Adrenal gland (tissue), 19 donors: ENCODE measurements at places on chromosomes 6 and 20. TPM values are rescaled to one million over a fixed set of nuclear protein-coding genes. Genes with fewer than 3 reads are reported as not detected.

DNA sequence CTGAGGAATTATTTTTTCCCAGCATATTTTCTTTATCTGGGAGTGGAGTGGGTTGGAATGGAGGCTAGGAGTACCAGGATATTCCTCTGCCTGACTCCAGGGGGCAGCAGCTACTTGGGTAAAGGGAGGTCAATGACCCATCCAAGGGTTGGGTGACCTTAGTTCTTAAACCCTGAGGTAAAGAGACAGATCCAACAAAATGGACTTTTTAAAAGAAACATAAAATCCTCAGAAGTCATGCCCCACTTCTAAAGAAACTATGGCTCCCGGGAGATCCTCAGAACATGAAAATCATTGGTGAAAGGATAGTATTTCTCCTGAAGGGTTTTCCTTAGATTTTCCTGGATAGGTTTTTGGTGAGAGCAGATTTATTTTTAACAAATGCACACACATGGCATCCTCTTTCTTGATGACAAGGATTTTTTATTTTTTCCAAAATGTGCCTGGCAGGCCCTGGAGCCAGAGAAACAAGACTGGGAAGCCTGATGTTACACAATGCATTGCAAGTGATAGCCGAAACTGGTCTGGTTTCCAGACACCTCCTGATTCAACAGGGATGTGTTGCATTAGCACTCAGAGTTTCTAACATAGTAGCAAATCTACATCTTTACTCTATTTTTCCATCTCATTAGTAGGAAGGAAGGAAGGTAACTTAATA, 240.9 kb upstream of the BTBD3 start:
- DNase-seq = peak; percentile 62

GRCh38 chr6:47308198-47308517, 1.5 kb downstream of the TNFRSF21 start:
- no peak for DNase-seq

GRCh38 chr6:16939839-16940238, 162.0 kb upstream of the STMND1 start:
- no peak for DNase-seq

GRCh38 chr6:100865525-100865924, 15.6 kb downstream of the ASCC3 start:
- DNase-seq = no peak

- DNase-seq = no peak
Measured at GRCh38 chr6:129785047-129785755, 75.2 kb upstream of the ARHGAP18 start.

DNA sequence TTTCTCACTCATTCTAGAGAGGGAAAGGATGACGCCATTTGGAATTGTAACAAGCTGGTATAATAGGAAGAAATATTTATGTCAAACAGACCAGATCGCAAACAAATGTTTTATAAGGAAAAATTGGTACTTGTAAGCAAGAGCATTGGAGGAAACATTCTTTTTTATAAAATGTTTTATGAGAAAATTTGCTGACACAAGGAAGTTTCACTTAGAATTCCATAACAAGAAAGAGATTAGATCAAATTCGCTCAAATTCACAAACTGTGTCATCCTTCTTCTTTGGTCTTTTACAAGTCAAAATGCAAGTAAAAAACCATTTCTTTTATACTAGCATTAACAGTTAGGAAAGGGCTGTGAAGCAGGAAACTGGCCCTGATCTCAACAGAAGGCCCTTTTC, 179.9 kb downstream of the TRDN start:
- DNase-seq = no peak

DNA sequence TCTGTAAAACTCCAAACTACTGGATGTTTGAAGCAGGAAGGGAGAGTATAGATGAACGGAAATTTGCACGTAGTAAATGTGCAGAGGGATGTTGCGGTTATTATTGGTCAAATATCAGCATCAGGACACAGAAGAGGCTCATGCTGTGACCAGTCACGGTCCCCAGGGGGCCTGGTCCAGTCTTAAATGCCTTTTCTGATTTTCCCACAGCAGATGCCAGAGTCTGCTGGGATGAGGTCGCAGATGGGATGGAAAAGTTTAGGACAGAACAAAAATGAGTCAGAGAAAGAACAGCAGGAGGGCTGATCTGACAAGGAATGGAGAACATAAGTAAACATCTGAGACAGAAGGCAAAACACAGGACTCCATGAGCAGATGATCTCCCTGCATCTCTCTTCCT, 11.7 kb upstream of the SIRPG start:
- DNase-seq = no peak

- DNase-seq = no peak
Measured at GRCh38 chr20:58944610-58945009, 36.4 kb upstream of the NELFCD start.

DNA sequence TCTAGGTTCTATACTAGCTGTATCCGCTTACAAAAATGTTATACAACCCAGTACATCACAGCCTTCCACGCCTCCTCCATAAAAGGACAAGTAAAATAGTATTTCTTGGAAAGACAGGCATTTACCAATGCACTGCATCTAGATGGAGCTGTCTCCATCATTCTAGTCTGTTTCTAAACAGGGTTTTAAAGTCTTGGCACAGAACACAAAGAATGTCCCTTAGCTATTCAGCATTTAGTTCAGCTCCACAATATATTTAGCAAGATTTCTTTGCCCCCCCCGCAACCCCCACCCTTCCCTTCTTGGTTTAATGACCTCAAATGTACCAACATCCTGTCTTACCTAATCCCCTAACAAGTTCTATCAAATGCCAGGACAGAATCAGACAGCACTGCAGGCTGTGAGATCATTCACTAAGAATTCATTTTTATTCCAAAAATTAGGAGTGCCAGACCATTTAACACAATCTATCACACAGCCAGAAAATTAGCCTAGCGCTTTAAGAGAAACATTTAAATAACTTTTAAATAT, 198.6 kb downstream of the BACH2 start:
- no peak for DNase-seq

DNA sequence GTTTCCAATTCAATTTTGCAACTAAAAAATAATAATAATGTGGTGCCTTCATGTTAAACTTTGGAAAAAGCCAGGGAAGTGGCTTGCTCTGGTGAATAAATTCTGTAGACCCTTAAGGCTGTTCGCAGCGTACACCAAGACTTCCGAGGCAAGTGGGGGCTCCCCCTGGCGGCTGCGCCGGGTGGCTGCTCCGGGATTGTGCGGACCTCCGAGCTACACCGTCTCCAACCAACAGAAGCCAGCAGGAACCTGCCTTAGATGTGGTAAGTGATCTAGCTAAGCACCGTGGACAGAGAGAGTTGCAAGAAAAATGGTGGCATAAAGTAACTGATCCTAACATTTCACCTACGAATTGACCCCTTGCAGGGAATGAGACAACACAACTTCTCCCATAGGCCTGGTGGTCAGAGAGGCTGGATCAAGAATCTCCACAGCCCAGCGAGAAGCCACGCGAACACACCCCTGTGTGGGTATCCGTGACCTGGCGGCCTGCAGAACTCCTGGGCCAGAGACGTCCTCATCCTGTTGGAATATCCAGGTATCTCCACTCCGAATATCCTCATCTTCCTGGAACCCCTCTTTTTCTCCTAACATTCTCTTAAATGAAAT, 69.6 kb downstream of the TBXT start:
- DNase-seq = peak; percentile 78

- no peak for DNase-seq
Measured at GRCh38 chr6:82362878-82363427, 664 bp upstream of the TPBG start.

GRCh38 chr6:156647991-156648390, 129.2 kb upstream of the ARID1B start:
- DNase-seq = no peak

DNA sequence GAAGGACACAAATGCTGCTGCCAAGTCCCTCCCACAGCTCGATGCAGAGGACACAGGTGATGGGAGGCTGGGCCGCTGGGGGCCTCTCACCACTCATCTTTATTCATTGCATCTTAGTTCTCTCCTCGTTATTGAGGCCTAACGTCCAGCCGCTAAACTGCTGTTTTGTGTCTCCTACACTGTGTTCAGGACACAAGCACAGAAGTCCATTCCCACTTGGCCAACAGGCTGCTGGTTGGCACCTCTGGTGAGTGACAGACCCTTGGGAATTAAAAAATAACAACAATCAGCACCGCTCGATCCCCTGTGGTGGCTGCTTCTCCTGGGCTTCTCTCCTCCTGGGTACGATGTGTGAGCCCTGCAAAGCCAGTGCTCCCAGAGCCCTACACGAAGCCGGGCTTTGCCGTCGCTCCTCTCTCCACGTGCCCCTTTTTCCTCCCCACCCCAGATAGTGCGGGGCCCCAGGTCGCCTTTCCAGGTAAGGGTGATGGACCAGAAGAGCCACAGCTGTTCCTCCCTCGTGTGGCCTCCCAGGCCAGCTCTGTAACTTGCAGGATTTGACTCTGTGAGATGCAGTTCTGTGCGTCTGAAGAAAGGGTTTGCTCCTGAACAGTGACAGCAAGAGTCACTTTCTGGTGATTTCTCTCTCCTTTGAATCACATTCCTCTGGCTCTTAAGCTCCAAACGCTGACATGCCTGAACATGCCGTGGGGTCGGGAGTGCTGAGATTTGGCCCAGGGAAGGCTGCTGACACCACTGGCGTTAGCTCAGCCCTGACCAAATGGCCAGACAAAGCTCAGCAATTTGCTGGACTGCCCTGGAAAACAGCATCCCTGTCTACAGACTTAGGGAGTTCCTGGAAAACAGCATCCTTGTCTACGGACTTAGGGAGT, 59.3 kb downstream of the DLL1 start:
- DNase-seq = no peak

- peak; percentile 83 for DNase-seq
Measured at GRCh38 chr20:47795214-47795907, 10.1 kb upstream of the SULF2 start.

- DNase-seq = no peak
Measured at GRCh38 chr20:10412591-10413408, 21.2 kb downstream of the MKKS start.

DNA sequence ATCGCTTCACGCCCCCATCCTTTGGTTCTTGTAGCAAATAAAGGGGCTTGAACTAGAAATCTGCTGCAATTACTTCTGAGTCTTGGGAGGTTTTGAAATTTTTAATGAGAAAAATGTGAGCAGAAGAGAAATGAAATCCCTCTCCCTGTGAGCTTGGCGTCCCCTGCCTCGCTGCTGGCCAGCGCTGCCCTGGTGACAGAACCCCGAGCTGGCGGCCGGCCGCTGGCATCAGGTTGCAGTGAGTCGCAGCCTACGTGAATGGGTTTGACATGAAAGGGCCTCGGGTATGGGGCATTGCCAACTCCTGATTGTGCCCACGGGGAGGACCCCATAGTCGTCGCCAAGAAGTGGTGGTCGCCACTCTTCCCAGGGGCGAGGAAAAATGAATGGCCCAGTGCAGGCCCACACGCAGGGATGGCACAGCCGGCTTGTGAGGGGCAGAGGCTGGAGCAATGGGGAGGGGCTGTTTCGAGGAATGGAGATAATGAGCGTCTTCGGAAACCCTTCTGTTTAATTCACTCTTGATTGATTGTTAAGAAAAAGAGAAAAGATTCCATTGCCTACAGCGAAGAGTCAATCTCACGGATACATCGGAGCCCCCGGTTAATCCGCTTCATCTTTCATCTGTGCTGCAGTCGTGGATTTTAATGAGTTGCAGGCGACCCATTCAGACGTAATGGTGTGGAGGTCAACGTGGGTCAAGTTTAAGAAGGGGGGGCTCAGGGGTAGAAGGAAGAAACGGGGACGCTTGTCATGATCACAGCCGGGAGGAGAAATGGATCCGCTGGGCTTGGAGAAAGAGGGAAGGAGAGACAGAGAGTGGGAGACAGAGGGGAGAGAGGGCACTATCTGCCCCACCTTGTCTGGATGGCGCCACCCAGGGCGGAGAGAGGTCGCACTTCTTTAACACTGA, 380.1 kb downstream of the THBS2 start:
- DNase-seq = no peak

DNA sequence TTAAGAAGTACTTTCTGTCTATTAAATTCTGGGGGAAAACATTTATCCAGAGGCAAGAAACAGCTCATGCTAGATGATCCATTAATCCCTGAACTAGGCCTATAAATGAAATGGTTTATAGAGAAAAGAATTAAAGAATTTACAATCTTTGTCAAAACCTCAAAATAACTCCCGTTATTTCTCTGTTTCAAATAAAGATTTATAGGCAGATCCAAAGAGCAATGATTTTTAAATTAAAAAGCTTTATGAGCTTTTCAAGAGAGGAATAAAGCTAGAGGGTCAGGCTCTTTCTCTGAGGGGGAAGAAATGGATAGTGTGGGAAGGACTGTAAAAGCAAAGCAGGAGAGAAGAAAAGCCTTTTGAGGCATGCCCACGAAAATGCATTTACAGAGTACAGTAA, 82.5 kb upstream of the OGFRL1 start:
- no peak for DNase-seq

GRCh38 chr6:4059115-4059777, 19.7 kb downstream of the FAM217A start:
- DNase-seq = no peak

DNA sequence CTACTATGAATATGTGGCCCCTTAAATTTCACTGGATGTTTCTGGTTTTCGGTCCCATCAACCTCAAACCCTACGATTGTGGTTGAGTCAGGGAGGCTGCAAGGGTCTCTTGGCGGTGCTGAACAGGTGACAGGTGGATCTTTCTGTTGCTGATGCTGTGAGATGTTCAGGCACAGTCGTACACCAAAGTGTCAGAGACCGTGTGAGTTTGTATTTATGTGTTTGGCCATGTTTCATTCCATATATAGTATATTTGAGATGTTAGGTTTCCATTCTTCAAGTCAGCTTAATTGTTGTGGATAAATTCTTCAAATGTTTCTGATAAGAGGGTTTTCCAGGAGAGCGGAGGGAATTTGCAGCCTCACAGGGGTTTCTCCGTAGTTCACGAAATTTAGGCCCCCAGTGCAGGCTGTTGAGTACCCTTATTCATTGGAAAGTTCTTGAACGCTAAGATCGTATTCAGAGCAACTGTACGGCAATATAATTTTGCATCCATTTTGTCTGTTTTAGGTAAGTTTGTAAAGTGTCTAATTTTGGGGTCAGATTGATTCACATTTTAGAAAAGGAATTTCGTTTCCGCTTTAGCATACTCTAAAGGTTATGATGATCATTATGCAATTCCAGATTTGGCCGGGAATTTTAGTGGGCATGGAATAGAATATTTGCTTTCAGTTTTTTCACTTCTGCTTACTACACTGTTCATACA, 1.2 kb downstream of the TAB2 start:
- peak; percentile 13 for DNase-seq

DNA sequence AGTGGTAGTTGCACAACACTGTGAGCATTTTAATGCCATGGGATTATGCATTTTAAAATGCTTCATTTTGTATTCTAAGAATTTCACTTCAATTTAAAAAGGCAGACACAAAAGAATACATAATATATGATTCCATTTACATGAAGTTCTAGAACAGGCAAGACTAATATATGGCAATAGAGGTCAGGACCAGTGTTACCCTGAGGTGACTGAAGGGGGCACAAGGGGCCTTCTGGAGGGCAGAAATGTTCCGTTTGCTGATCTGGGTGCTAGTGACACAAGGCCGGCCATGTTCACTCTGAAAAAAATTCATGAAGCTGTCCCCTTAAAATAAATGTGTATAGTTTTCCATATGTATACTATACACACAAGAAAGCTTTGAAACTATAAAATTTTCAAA, 28.5 kb downstream of the TASP1 start:
- DNase-seq = no peak

GRCh38 chr6:109660526-109661320, 30.3 kb downstream of the AK9 start:
- DNase-seq = no peak

RIPPLY2 gene
- 2.1 TPM for polyA plus RNA-seq

SNAI1 gene
- 10.9 TPM for polyA plus RNA-seq

ULBP1 gene
- 0.88 TPM for polyA plus RNA-seq

MOG gene
- not detected for polyA plus RNA-seq

SLC17A1 gene
- 0.44 TPM for polyA plus RNA-seq

DEFB126 gene
- not detected for polyA plus RNA-seq

ABHD12 gene
- polyA plus RNA-seq = 69.3 TPM

GCNT2 gene
- 0.56 TPM for polyA plus RNA-seq

SLC32A1 gene
- not detected for polyA plus RNA-seq

FAM162B gene
- polyA plus RNA-seq = 6.1 TPM

PEX6 gene
- polyA plus RNA-seq = 7.4 TPM
